ENCODE measurements at places on chromosomes 5 and 9. TPM values are rescaled to one million over a fixed set of nuclear protein-coding genes. Genes with fewer than 3 reads are reported as not detected.
A peak's percentile ranks its signal among the peaks of the same experiment; 100 is the strongest.

GRCh38 chr9:31683116-31683515 is 701.3 kb upstream of the ACO1 start:
- DNase-seq = no peak

DNA sequence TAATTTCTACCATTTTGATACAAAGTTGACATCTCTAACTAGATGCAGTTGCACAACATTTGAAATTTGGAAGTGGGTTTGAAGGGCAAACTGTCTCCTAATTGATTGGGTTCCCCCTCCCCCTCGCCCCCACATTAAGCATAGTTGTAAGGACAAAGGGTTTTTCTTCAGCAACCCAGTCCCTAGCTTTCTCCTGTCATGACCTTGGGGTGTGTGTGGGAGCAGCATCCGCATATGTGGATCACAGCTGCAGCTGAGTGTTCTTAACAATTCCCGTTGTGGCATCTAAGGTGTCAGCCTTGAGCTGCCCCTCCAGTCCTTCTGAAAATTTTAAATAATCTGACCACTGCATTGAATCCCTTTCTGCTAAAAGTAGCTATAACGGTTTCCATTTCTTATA is 141.3 kb upstream of the CDH10 start:
- no peak for DNase-seq

- no peak for DNase-seq
These were observed 231.6 kb upstream of the TNC start for GRCh38 chr9:115349542-115349941.

- DNase-seq = no peak
These were observed 82.8 kb downstream of the LMX1B start for GRCh38 chr9:126696401-126697145.

DNA sequence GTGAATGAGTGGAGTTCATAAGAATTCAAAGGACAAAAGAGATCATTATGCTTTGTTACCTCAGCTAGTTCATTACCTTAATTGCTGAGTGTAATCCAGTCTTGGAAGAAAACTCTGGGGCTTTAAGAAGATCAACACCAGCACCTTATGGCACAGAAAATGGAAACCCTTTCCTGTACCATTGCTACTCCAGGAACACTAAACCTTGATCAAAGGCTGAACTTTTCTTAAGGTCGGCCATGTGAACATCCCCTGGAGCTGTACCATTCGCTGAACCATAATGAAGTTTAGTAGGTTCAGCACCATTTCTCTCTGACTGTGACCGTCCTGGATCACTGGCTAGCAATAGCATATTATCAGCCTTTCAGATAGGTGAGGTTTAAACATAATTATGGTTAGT is 97.4 kb downstream of the PBX3 start:
- no peak for DNase-seq

DNA sequence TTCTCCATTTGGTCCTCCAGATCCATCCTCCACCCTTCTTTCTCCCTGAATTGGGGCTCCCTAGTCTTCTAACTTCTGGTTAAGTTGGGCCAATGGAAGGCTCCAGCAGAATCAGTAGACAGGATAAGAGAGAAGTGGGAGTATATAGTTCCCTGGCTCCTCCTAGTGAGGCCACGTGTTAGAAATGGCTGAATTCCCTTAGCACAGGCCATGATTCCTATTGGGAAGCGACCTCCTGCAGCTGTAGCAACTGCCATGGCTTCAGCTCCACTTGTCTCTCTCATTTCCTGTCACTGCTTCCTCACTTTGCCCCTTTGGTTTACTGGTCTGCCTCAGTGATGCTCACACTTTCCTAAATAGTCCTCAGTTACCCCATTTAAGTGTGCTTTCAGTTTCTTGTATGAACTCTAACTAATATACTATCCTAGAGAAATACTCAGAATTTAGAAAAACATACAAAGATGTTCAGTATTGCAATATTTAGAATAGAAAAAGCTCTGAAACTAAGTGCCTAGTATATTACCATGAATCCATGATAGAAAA is 104.8 kb upstream of the SMARCA2 start:
- no peak for DNase-seq

DNA sequence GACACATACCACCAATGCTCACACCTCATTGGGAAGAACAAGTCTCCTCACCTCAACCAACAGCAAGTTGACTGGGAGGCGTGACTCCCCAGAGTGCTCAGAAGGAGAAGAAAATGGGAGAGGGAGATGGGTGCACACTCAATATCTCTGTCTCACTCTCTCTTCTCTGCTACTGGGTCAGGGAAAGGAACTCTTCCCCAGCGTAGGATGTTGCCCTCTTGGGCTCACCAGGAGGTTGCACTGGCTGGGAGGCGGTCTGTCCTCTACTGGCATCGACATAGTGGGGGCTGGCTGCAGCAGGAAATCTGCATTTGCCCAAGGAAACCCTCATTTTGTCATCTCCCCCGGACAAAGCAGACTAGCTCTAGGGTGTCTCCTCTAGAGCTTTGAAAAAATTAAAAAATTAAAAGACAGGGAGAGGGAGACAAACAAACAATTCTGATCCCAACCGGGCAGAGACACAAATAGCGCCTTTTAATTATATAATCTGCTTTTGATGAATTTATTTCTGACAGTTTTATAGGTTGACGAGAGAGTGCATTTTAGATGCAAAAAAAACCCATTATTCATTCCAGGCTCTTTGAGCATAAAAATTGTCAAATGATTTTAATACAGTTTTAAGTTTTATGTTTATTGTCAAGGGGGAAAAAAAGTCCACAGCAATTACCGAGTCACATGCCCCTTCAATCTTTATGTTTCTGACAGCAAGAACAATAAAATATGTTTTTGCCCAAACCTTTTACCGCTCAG is 179.3 kb upstream of the MVB12B start:
- DNase-seq = peak; percentile 2

DNA sequence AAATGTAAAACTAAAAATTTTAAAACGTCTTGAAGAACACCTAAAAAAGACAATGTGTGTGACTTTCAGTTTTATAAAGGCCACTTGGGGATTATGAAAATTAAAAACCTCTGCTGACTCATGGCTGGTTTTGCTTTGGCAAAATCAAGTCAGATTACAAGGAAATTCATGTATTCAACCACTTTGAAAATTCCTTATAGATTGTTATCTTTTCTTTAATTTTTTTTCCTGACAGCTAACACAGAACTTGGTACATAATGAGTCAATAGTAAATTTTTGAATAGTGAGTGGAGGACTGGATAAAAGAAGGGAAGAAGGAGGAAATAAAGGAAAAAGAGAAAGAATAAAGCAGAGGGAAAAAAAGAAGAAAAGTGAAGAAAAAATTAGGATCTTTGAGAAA is 1774.7 kb upstream of the ACO1 start:
- no peak for DNase-seq

DNA sequence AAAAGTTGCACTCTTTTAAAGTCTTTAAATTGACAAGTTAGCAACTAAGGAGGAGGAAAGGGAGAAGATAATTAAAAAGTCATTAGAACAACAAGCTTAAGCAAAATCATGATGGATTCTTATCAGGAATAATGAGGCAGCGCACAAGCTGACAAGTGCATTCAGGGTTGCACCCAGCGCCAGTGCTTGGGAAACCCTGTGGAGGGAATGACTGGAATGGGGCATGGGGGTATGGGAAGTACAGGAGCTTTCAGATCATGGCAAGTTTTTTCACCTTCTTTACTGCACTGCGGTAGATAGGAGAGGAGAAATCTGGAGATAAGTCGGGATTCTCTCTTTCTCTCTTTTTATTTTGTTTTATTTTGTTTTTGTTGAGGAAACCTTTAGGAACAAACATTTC is 117.9 kb upstream of the CKMT2 start:
- no peak for DNase-seq

DNA sequence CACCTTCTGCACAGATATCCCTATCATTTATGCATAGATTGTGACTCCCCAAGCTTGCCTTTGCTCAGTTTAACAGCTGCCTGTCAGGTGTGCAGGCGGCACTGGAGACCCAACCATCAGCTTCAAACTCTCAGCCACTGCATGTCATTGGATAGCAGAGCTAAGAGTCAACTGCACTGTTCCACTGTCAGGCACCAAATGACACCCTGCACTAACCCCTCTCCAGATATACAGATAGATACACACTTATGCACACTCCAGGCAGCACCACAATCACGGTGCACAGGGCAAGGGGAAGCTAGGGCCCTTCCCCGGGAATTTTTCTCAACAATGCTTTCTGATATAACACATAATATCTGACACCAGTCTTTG is 142.3 kb downstream of the BNC2 start:
- no peak for DNase-seq

DNA sequence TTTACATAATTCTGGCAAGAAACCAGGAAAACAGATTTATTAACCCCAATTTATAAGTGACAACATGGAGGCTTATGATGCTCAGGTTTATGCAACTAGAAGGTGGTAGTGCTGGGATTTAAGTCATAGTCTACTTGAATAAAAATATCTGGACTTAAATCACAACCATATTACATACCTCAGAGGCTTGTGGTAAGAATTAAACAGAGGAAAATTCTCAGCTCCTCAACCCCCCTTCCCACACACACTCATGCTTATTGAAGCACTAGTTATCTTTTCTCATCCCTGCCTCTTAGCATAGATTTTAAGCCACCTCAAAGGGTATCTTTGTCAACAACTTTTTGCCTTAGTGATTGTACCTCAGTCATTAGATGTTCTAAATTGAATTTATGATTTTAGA is 731.0 kb downstream of the PRELID2 start:
- no peak for DNase-seq

DNA sequence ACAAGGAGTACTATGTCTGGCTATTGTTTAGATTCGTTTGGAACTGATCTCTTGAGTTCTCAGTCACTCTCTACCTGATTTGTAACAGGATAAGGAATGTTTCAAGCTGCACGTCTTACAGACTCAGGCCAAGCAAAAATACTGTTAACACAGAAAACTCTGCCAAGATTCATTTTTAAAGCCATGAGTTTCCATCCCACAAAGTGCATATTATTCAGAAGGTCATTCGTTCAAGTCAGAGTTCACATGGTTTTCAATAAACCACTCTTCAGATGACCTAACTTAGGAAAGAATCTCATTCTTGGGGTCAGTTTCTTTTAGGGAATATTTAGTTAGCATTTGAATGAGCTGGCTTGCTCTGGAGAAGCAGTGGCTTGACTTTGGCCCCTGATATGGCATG is 49.3 kb downstream of the F2R start:
- DNase-seq = no peak

- no peak for DNase-seq
These were observed 82.2 kb downstream of the SLC28A3 start for GRCh38 chr9:84258371-84258770.

- DNase-seq = no peak
These were observed 255.5 kb downstream of the KIAA0825 start for GRCh38 chr5:94362857-94363256.

DNA sequence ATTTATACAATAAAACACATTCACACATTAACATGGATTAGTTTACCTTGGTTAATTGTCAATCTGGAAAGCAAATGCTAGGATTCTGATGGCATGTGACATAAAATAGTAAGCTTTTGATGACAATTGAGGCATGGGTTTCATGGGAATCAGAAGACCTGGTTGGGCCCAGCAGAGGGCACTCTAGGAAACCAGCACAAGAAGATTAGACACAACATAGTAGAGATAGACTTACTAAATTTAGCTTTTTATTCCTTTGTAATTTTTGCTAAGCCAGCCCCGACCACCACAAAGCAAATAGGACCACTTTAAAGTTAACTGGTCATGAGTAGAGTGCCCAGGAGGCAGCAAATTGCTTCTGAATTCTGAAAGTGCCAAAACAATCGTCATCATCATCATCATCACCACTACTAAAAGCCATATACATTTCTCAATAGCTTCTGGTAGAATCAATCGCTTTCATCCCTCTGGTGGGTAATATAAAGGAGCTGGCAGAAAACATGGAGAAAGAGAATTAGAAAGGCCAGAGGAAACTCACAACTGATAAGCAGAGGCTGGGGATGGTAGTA is 163.2 kb downstream of the ARRDC3 start:
- no peak for DNase-seq

- DNase-seq = no peak
These were observed 4.5 kb downstream of the CCNH start for GRCh38 chr5:87408204-87408603.

DNA sequence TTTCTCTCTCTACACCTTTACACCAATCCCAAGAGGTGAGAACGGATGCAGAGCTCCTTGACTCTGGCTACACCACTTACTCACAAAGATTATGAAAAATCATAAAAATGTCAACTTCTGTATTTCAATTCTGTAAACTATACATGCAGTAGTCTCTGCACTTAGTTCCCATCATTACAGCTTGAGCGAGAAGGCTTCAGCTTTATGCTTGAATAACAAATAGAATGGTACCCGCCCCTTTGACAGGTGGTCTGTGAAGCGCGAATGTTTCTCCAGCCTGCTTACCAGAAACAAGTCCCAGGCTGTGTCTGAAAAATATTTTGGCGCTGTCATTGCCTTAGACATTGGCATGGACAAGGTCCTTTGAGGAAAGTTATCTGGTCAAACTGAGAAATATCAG is 562.4 kb upstream of the CLINT1 start:
- DNase-seq = no peak

DNA sequence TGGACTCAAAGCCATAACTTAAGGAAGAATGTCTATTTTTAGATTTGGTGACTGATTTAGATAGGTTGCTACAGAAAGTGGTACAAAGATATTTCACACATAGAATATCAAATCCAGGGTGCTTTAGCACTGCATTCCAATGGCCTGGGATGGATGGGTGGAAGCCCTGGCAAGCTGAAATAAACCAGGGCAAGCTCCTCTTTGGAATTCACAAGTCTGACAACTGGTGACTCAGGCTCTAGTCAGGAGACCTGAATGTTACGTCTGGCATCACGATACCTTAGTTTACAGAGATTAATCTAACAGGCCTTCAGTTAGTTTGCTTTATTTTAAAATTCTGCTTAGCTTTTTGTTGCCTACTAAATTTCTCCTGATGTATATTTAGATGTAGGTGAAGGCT is 144.0 kb downstream of the TMC1 start:
- no peak for DNase-seq

IL13 gene
- not detected for total RNA-seq

C1QTNF3 gene
- total RNA-seq = 7.9 TPM

PCA3 gene
- not detected for total RNA-seq

SOX30 gene
- not detected for total RNA-seq

CD14 gene
- 20.9 TPM for total RNA-seq

SLC12A7 gene
- 32.2 TPM for total RNA-seq

NME5 gene
- 0.49 TPM for total RNA-seq

SLC6A7 gene
- total RNA-seq = not detected

EIF4E1B gene
- not detected for total RNA-seq

ADGRD2 gene
- total RNA-seq = 0.49 TPM
